Activated CD4-positive, alpha-beta T cell treated with anti-CD3 and anti-CD28 coated beads, Interleukin-2, amount 10 ng/mL, durations not matched to agents 7 days and 5 days (primary cell): ENCODE measurements at places on chromosomes 12 and 14.

- H3K27ac ChIP-seq, result no peak overlapping the region
- H3K36me3 ChIP-seq, result no peaks in the 10 kb centered on the region
- peak; percentile 49 for DNase-seq
Measured at GRCh38 chr14:70821584-70822529, 12.5 kb upstream of the MAP3K9 start.

- H3K4me1 ChIP-seq, result no peaks in the 10 kb centered on the region
- H3K4me3 ChIP-seq, result no peak overlapping the region
- H3K36me3 ChIP-seq, result no peaks in the 10 kb centered on the region
- no peaks in the 10 kb centered on the region for H3K27me3 ChIP-seq
- H3K27ac ChIP-seq, result no peak overlapping the region
- DNase-seq, result no peak
Measured at GRCh38 chr12:114425031-114425626, 19.2 kb upstream of the TBX5 start.

DNA sequence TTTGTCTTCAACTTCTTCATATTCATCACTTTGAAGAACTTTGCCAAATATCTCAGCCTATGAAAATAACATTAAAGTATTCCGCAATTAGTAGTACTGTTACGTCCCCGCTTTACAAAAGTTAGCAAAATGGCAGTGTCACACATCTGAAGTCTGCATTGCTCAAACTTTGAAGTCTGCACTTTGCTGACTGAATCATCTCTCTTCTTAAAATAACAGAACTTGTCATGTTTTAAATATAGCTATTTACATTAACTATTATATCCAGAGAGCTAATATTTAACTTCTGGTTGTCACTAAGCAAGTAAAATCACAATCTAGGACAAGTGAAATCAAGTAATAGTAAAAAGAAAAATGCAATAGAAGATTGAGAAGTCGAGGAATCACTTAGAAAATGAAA lies 34.5 kb downstream of the IPO8 start:
- peaks cover 26% of the 10 kb centered on the region for H3K36me3 ChIP-seq
- H3K27ac ChIP-seq, result no peak overlapping the region
- H3K27me3 ChIP-seq, result no peaks in the 10 kb centered on the region
- no peak for DNase-seq
- no peak overlapping the region for H3K4me3 ChIP-seq

GRCh38 chr14:64708148-64709004 lies 4.2 kb downstream of the PLEKHG3 start:
- peaks cover 24% of the 10 kb centered on the region for H3K36me3 ChIP-seq
- peaks cover 52% of the 10 kb centered on the region for H3K27me3 ChIP-seq
- peak overlapping the region; percentile 58 for H3K4me3 ChIP-seq
- peak; percentile 52 for DNase-seq

DNA sequence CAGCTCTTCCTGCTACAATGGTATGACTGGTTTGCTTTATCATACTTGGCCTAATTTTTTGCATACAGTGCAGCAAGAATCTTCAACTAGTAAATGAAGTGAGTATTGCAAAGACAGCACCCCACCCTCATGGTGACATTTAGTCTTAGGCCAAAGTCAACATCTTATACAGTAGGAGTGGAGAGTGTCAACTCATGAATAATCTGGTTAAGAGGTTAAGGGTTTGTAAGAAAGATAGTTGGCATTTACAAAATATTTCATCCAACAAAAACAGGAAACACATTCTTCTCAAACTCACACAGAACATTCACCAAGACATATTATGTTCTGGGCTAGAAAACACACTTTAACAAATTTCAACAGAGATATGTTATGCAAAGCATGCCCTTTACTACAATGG lies 2.2 kb upstream of the OAS1 start:
- H3K4me3 ChIP-seq, result no peak overlapping the region
- H3K4me1 ChIP-seq, result peaks cover 66% of the 10 kb centered on the region
- peak overlapping the region; percentile 72 for H3K27ac ChIP-seq
- H3K27me3 ChIP-seq, result no peaks in the 10 kb centered on the region
- H3K36me3 ChIP-seq, result peaks cover 32% of the 10 kb centered on the region

DNA sequence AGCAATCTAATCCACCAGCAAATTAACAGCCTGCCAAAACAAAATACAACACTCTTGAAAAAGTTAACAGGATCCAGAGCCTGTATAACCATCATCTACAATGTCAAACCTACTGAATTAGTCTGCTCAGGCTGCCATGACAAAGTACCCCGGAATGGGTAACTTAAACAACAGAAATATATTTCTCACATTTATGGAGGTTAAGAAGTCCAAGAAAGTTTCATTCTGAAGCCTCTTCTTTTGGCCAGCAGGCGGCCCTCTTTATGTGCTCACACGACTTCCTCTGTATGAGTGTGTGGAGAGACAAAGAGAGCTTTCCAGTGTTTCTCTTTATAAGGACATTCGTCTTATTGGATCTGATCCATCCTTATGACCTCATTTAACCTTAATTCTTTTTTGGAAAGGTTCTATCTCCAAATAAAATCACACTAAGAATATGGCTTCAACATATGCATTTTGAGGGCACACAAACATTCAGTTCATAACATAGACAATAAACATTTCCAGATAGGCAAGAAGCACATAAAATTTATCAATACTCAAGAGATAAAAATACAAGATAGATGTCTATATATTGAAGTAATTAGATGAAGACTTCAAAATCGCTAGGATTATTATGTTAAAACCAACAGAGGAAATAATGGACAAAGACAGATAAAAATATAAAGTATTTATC lies 5.9 kb upstream of the RERG start:
- no peak overlapping the region for H3K4me3 ChIP-seq
- H3K27me3 ChIP-seq, result peaks cover 46% of the 10 kb centered on the region

- DNase-seq, result no peak
- no peaks in the 10 kb centered on the region for H3K27me3 ChIP-seq
- H3K4me3 ChIP-seq, result no peak overlapping the region
- H3K36me3 ChIP-seq, result peaks cover 57% of the 10 kb centered on the region
- no peak overlapping the region for H3K27ac ChIP-seq
Measured at GRCh38 chr14:91377700-91378652, 39.6 kb downstream of the CCDC88C start.

DNA sequence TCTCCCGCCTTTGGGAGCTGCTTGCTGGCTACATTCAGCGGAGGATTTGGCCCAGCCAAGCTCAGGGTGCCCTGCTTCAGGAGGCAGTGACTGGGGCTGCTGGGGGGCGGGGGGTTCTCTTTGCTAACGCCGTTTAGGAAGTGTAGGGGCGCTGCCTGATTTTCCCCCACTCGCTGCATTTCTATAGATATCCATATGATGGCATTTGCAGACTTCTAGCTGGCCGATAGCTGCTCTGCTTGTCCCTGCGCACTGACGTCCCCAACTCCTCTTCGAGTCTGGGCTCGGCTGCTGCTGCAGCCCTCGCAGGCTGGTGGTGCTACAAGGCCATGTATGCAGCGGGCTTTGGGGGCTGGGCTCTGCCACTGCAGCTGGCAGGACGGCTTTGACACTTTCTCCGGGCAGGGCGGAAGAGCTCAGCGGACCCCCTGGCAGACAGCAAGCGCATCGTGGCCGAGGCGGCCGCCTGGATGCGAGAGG lies 3.1 kb downstream of the LRFN5 start:
- H3K4me3 ChIP-seq, result no peak overlapping the region
- no peak overlapping the region for H3K27ac ChIP-seq
- peaks cover 14% of the 10 kb centered on the region for H3K4me1 ChIP-seq
- DNase-seq, result no peak
- H3K36me3 ChIP-seq, result no peaks in the 10 kb centered on the region

DNA sequence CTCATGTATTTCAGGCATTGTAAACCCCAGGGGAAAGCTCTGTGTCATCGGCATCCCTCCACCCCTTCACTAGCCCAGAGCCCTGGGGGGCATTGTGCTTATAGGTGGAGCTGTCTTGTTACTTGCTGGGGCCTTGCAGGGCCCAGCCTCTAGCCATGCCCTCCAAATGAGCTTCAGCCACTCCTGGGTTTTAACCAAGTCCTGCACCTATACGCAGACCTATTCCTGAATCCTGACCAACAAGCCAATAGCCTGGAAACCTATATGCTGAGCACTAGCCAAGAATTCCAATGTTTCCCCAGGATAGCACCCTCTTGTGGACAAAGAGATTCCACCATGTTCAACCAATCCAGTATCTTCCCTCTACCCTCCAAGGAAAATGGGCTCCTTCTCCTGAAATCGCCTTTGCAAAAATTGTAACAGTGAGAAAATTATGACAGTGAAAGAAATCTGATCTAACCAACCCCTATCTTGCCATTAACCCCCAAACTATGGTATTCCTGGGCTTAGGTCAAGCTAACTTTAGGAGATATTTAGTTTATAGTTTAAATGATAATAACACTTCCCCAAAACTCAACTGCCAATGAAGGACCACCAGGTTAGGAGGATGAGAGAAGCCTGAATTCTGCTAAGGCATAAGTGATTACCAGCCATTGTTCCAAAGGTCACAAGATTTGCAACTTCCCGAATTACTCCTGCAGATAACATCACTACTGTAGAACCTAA lies 55.5 kb downstream of the TTC7B start:
- peaks cover 4% of the 10 kb centered on the region for H3K36me3 ChIP-seq
- H3K27ac ChIP-seq, result no peak overlapping the region
- H3K4me1 ChIP-seq, result peaks cover 17% of the 10 kb centered on the region
- peaks cover 24% of the 10 kb centered on the region for H3K27me3 ChIP-seq

- no peaks in the 10 kb centered on the region for H3K27me3 ChIP-seq
- H3K4me3 ChIP-seq, result peak within 1 kb of the TSS; percentile 98
- peak; percentile 97 for DNase-seq
- H3K27ac ChIP-seq, result peak within 1 kb of the TSS; percentile 99
- peaks cover 5% of the 10 kb centered on the region for H3K36me3 ChIP-seq
- H3K4me1 ChIP-seq, result peaks cover 28% of the 10 kb centered on the region
Measured at GRCh38 chr12:34022079-34022830, at the start of gene ALG10. ALG10 (plus strand) TSS chr12:34022496; CDS start chr12:34022600, 104 bp downstream.

DNA sequence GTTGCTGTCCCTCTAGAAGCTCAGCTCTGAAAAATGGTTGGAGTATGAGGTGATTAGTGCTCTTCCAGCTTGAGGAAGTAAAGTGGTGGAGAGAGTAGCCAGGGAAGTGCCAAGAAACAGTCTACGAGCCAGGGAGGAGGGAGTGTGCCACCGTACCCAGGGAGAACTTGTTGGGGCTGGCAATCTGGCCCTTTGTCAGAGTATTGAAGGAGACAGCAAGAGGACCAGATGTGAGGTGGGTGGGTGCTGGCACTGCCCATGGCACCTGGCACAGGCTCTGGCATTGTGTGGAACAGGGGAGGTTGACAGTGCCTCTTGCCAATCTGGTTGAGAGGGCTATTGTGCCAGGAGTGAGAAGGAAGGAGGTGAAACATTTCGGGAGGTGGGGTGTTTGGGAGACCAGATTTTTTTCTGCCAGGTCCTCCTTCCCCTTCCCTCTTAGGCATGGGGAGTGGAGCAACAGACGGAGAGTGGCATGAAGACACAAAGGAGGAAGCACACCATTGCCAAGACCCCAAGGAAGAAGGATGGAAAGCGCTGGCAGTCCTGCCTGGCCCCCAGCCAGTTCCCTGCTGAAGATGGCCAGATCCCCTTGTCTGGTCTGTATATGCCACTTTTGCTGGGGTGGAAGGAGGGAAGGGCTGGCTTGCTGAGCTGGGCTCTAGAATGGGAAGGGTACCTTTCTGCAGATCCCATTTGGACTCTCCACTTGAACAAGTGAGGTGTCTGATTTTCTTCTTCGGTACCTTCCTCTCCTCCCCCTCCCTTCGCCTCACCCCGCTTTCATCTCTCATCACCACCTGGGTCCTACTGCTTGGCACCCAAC lies 37.5 kb downstream of the ZFHX2 start:
- no peaks in the 10 kb centered on the region for H3K36me3 ChIP-seq
- no peak for DNase-seq
- H3K27me3 ChIP-seq, result no peaks in the 10 kb centered on the region
- no peak overlapping the region for H3K4me3 ChIP-seq

DNA sequence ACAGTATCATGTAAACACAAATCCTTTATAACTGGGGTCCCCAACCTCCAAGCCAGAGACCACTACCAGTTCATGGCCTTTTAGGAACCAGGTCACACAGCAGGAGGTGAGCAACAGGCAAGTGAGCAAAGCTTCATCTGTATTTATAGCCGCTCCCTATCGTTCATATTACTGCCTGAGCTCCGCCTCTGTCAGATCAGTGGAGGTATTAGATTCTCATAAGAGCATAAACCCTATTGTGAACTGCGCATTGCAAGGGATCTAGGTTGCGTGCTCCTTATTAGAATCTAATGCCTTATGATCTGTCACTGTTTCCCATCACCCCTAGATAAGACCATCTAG lies 49.9 kb downstream of the LRP6 start:
- H3K27me3 ChIP-seq, result peaks cover 38% of the 10 kb centered on the region
- peaks cover 8% of the 10 kb centered on the region for H3K4me1 ChIP-seq
- no peak overlapping the region for H3K4me3 ChIP-seq
- no peak overlapping the region for H3K27ac ChIP-seq

DNA sequence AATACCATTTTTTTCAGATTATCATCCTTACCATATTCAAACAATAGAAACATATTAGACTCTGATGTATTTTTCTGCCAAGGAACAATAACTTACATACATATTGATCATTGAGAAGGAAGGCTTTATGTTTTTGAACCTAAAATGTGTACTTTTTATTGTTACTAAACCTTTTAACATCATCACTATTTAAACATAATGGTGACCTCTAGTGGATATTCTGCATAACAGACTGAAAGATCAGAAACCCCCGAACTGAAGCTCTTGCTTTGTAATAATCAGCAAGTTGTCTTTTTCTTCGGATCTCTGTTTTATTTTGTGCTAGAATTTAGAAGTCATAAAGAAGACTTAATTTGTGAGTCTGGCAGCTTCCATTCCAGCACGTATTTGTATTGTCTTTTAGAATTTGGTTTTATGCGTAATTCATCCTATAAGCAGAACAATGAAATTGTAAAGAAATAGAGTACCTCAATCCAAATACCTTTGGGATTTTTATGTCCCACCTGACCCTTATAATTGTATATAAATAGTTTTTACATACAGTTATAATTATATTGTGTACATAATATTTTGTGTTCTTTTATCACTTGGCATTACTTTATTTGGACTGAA lies 125.9 kb upstream of the ATF1 start:
- peak overlapping the region; percentile 21 for H3K27ac ChIP-seq
- no peak for DNase-seq
- H3K27me3 ChIP-seq, result no peaks in the 10 kb centered on the region
- peaks cover 21% of the 10 kb centered on the region for H3K36me3 ChIP-seq

- DNase-seq, result no peak
- H3K4me3 ChIP-seq, result no peak overlapping the region
- no peak overlapping the region for H3K27ac ChIP-seq
- no peaks in the 10 kb centered on the region for H3K27me3 ChIP-seq
- no peaks in the 10 kb centered on the region for H3K36me3 ChIP-seq
Measured at GRCh38 chr12:128240745-128241144, 26.2 kb upstream of the TMEM132C start.
